ENCODE measurements at places on chromosomes 5 and 9.
A peak's percentile ranks its signal among the peaks of the same experiment; 100 is the strongest.

DNA sequence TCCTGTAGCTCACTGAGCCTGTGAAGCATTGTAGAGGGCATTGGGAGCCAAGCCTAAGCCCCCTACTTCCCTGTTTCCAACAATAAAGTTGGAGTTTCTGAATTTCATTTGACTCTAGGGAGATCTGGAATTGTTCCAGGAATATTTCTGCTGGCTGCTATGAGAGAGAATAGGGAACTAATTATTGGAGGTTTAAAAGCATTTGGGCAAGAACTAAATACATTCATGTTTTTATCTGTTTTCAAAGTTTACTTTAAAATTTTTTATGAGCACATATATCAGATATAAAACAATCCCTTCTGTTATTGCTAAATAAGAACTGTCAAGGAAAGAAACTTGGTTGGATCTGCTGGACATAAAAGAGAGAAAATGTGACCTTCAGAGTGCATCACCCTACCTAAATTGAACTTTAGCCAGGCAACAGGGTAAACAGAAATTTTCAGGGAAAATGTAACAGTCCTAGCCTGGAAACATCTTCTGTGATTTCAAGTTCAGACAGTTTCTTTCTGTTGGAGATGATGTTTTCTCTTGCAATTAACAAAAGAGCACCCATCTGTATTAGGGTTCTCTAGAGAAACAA is 19.3 kb upstream of the LECT2 start:
- no peak for DNase-seq

DNA sequence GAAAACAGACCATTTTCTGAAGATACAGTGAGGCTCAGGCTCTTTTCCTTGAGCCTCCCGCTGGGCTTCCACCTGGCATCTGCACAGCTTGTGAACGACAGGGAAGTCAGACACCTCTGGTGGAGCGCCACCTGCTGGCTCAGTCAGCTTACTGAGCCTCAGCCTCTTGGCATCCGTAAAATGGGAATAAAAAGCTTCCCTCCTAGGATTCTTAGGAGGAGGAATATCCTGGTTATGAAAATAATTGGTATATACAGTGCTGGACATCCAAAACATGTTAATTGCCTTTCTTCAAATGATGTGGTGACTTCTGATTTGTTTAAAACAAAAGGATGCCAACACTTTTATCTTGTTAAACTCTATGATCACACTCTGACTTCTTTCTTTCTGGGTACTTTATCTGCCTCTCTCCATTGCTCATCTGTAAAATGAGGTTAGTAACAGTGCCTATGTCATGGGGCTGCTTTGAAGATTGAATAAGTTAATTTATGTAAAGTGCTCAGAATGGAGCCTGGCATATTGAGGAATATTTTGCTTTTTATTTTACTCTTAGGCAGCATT is 67.5 kb downstream of the MAMDC2 start:
- DNase-seq: peak; percentile 15

- DNase-seq: no peak
Observed at GRCh38 chr5:129973716-129974426, 69.6 kb downstream of the CHSY3 start.

DNA sequence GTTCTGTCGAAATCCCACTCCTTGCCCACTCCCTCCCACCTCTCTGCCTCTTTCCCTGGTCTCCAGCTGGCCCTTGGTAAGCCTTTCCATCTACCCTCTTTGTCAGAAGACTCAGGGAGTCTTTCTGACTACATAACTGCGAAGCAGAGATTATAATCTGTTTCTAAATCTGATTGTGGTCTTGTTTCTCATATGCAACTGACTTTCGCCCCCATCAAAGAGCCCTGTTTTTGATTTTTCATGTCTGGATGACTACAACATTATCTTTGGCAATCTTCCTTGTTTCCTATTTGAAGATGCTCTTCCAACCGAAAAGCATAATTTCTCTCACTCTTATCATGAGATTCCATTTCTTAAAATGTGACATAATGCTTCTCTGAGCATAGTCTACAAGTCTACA is 218.2 kb upstream of the ADAMTSL1 start:
- no peak for DNase-seq

DNA sequence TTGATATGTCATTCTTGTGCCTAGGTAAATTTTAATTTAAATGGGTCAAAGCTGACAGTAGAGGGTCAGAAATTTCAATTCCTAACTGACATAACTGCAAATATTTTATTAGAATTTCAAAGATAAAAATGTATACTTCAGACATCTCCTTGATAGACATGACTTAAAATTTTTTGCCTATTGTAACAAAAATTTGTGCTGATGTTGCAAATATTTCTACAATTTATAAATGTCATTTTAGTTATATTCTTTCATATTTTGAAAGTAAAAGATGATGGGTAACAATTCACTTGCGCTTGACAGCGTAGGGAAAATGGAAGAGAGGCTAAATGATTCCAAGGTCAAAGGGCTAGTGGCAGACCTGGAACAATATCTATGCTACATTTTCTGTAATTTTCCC is 220.3 kb upstream of the ST8SIA4 start:
- DNase-seq: no peak

- DNase-seq: no peak
Observed at GRCh38 chr5:147455822-147456450, 53.9 kb downstream of the DPYSL3 start.

- no peak for DNase-seq
Observed at GRCh38 chr9:120616966-120617935, 37.3 kb upstream of the CDK5RAP2 start.

DNA sequence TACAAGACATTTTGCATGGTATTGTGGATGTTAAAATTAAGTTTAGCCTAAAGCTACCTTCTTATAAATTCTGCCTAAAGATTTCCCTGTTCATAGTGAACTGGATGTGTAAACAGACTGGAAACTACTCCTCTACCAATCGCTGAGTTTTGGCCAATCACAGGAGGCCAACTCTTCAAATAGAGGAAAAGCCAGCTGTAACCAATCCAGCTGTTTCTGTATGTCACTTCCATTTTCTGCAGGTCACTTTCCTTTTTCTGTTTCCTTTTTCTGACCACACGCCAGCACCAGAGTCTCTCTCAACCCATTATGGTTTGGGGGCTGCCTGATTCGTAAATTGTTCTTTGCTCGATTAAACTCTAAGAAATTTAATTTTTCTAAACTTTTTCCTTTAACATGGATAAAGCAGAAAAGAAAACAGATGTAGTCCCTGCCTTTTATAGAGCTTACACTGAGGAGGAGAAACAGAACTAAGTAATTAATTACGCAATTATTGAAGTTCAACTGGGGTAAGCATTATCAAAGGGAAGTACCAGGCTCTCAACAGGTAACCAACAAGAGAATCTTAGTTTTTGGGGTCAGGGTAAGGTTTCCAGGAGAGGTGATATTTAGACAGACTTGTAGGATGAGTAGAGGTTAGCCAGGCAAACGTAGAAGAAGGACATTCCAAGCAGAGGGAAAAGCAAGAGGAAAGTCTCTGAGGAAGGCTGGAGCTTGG is 27.7 kb downstream of the RANBP3L start:
- DNase-seq: no peak

- no peak for DNase-seq
Observed at GRCh38 chr5:149550268-149550583, 1.0 kb downstream of the CSNK1A1 start.

DNA sequence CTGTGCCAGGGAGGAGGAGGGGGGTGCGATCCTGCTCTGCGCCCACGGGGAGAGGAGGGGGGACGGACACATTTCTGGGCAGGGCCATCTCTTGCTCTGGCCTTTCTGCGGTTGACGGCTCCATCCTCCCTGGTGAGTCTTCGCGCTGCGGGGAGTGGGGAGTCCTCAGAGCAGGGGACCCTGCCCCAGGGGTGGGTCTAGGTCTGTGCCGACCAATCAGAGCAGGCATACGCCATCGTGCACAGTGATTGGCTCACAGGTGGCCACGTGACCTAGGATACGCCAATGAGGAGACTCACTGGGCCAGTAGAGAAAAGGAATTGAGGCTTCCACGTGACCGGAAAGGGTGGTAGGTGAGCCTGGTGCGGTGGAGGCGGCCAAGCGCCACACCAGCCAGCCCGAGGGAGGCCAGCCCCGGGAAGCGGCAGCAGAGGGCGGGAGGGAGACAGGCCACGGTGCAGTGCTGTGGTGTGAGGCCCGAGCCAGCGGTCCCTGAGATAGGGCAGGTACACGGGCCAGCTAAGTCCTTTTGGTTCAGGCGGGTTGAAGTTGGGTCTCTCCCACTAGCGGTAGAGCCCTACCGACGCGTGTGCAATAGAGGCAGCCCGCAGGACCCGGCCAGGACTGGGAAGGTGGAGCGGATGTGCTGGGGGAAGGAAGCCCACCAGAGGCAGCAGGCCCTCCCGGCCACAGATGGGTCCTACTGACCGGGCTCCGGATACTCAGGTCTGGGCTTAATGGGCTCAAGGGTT is 65.2 kb upstream of the RNF130 start:
- DNase-seq: no peak

DNA sequence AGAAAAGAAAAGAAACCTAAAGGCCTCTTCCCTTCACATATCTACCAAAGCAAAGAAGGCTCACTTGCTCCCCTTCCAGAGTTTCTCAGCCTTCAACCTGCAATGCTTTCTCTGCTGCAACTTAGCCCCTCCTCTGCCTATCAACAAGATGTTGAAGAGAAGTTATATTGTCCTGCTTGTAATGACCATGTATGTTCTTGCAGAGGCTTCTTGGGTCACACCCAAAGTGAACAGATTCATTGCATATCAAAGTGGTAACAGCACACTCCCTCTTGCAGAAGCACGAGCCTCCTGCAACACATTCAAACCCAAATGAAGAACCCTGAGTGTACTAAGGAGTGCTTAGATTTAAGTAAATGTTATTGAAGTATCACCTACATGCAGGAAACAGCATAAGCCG is 494.3 kb downstream of the NTRK2 start:
- DNase-seq: no peak

DNA sequence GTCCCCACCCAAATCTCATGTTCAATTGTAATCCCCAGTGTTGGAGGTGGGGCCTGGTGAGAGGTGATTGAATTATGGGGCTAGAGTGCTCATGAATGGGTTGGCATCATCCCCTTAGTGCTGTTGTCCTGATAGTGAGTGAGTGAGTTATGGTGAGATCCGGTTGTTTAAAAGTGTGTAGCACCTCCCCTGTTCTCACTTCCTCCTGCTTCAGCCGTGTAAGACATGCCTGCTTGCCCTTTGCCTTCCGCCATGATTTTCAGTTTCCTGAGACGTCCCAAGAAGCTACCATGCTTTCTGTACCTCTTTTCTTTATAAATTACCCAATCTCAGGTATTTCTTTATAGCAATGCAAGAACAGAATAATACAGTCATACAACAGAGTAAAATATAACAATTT is 742 bp upstream of the LECT2 start:
- DNase-seq: no peak

- DNase-seq: no peak
Observed at GRCh38 chr5:174827558-174827957, 103.2 kb downstream of the MSX2 start.

- DNase-seq: peak; percentile 44
Observed at GRCh38 chr5:37836592-37837413, 3.0 kb downstream of the GDNF start.

DNA sequence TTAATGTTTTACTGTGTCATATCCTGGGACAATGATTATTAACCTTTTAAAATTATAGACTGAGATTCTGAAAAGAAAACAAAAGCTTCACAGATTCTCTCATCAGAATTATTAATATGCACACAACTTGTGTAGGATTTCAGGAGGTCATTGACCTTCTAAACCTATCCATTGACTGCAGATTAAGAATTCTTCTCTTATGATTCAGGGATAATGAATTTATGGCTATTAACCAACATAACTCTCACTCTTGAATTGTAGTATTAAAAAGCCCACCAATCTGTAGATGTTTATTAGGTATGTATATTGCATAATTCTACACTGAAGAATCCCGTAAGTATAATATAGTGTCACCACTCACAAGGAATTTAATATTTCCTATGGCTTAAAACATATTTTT is 179.8 kb downstream of the PBX3 start:
- no peak for DNase-seq

GRCh38 chr5:125160787-125161502 is 414.5 kb upstream of the ZNF608 start:
- no peak for DNase-seq

DNA sequence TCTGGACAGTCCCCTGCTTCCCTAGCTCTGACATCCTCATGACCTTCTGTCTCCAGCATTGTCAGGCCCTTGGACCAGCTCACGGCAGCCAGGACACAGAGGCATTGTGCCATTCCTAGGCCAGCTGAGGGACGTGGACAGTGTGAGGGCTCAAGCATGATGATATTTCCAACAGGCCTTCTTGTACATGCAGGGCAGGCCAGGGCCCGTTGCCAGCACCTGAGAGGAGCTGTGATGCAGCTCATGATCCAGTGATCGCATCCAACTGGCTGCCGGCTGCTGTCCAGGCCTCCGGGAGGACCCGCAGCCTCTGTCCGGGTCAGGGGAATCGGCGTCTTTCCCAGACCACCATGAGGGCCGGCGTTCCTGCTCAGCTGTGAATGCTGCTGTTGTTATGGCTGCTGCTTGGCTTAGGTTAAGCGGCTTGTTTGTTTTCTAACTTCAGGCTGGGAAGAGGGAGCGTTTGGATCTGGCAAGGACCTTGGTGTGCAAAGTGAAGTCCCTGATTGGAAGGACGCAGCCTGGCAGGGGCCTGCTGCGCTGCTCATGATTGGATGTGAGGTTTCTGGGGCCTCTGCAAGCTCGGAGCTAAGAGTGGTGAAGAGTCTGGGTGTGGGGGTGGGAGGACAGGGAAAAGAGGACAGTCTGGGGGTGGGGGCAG is 53.8 kb downstream of the PDZD2 start:
- DNase-seq: peak; percentile 30

DNA sequence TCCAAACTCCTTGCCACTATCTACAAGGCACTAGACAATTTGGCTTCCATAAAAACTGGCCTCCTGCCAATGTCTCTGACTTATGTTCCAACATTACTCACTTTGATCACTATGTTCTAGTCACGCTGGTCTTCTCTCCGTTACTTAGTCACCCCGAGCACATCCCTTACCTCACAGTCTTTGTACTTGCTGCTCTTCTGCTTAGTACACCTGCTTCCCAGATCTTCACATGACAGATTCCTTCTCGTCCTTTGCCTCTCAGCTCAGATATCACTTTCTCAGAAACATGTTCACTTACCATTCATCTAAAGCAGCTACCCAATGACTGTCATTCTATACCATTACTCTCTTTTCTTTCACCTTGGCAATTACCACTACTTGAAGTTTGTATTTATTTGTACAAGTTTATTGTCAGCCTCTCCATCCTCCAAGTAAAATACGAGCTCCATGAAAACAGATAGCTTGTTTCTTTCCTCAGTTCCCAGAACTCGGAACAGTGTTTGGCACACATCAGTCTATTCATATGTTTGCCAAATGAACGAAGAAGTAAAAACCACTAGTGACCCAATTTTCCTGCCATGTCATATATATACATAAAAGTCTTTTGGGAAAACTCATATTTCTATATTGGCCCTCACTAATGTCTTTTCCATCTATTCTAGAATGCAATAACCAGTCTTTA is 5.9 kb upstream of the SLC22A5 start:
- no peak for DNase-seq

DNA sequence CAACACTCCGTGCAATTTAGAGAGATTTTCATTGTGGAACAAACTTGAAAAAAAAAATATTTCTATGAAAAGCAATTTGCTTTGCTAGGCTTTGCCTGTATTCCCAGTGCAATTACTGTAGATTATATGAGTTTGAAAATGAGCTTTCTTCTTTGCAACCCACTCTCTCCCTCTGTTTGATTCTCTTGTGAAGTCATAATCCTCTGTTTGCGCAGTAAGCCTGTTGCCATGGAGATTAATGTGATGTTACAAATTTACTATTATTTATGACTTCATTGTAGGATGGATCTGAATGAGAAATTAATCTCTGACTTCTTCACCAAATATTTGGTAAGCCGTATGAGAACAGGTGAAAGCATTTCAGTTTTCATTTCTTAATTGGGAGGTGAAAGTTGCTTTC is 320.3 kb downstream of the SPATA31D1 start:
- DNase-seq: no peak

- no peak for DNase-seq
Observed at GRCh38 chr5:133354323-133355185, 257.8 kb downstream of the FSTL4 start.

Measured in putamen (tissue), 1 donor.